Karpas-422 (cell line): ENCODE measurements at places on chromosomes 2 and 18. TPM values are rescaled to one million over a fixed set of nuclear protein-coding genes. Genes with fewer than 3 reads are reported as not detected.

GRCh38 chr2:175180701-175181103 lies 808 bp downstream of the ATP5MC3 start:
- H3K4me1 ChIP-seq: peaks cover 27% of the 10 kb centered on the region
- H3K27me3 ChIP-seq: no peaks in the 10 kb centered on the region
- peak; percentile 81 for DNase-seq
- peak overlapping the region; percentile 80 for H3K27ac ChIP-seq
- peak overlapping the region; percentile 96 for H3K4me3 ChIP-seq

C2orf66 gene
- not detected in 2 replicates for total RNA-seq

DNA sequence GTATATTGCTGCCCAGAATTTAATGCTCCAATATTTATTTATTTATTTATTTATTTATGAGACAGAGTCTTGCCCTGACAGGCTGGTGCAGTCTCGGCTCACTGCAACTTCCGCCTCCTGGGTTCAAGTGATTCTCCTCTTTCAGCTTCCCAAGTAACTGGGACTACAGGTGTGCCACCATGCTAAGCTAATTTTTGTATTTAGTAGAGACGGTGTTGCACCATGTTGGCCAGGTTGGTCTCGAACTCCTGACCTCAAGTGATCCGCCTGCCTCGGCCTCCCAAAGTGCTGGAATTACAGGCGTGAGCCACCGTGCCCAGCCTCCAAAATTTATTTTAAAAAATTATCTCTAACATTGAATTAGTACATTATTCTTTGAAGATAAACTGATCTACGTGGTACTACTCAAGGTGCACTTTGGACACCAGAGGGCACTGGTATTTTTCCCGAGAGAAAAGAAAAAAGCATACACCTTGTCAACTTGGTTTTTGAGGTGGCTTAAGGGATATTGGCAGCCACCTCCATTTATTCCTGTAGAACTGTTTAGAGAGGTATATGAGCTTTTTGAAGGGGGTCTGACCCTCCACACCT lies 1.4 kb upstream of the IDH1 start:
- peaks cover 27% of the 10 kb centered on the region for H3K4me1 ChIP-seq
- no peak overlapping the region for H3K27ac ChIP-seq
- no peak for DNase-seq
- H3K27me3 ChIP-seq: no peaks in the 10 kb centered on the region
- no peak overlapping the region for H3K4me3 ChIP-seq
- peaks cover 17% of the 10 kb centered on the region for H3K36me3 ChIP-seq

DNA sequence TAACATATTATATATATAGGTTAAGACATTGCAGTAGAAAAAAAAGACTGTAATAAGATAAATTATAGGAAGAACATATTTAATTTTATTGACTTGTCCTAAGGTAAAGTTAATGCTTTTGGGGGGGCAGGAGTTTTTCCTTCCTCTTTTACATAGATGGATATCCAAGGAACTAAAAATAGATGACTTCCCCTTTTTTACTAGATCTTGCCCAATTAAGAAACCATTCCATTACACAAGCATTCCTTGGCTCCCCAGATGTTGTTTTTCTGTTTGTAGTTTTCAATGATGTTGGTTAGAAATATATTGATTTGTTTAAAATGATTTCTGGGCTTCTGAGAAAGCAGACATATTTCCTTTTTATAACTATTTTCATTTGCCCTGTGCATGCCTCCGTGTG lies 22.4 kb upstream of the PMAIP1 start:
- H3K27me3 ChIP-seq: no peaks in the 10 kb centered on the region
- no peak overlapping the region for H3K27ac ChIP-seq
- no peak overlapping the region for H3K4me3 ChIP-seq

CYS1 gene
- total RNA-seq: 0.54 TPM in 1 of 2 replicates, not detected in the other

SOX11 gene
- not detected in 2 replicates for total RNA-seq

DNA sequence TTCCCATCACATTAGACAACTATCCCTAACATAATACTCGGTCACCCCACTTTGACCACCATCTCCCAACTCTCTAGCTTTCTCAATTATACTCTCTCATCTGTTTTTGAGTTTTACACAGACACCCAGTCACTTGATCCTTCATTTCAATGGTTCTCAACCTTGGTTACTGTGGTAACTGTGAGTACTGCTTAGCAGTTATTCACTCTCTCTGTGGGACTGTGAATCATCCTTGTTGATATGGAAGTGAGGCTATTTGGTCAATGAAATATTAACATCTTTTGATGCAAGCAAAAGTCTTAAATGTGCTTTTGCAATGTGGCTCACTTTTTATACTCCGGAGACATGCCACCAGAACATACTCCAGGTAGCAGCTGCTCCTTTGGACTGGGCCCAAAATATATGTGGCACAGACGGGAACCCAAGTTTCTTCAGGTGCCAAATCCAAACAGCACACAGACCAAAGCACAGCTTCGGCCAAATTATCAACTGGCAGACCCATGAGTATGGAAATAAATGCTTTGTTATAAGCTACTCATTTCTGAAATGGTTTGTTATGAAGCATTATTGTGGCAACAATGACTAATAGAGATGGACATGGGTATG lies 75.0 kb upstream of the SLC25A52 start:
- no peak for DNase-seq
- peaks cover 46% of the 10 kb centered on the region for H3K36me3 ChIP-seq
- H3K4me1 ChIP-seq: peaks cover 3% of the 10 kb centered on the region; the same call in 1 of the 2 replicates
- no peaks in the 10 kb centered on the region for H3K27me3 ChIP-seq
- H3K4me3 ChIP-seq: no peak overlapping the region

GRCh38 chr2:37350034-37350433 lies 5.6 kb downstream of the QPCT start:
- no peak overlapping the region for H3K4me3 ChIP-seq
- no peaks in the 10 kb centered on the region for H3K27me3 ChIP-seq
- H3K27ac ChIP-seq: no peak overlapping the region
- H3K4me1 ChIP-seq: peaks cover 16% of the 10 kb centered on the region
- H3K36me3 ChIP-seq: no peaks in the 10 kb centered on the region

ANKRD30B gene
- total RNA-seq: not detected in 2 replicates

DNA sequence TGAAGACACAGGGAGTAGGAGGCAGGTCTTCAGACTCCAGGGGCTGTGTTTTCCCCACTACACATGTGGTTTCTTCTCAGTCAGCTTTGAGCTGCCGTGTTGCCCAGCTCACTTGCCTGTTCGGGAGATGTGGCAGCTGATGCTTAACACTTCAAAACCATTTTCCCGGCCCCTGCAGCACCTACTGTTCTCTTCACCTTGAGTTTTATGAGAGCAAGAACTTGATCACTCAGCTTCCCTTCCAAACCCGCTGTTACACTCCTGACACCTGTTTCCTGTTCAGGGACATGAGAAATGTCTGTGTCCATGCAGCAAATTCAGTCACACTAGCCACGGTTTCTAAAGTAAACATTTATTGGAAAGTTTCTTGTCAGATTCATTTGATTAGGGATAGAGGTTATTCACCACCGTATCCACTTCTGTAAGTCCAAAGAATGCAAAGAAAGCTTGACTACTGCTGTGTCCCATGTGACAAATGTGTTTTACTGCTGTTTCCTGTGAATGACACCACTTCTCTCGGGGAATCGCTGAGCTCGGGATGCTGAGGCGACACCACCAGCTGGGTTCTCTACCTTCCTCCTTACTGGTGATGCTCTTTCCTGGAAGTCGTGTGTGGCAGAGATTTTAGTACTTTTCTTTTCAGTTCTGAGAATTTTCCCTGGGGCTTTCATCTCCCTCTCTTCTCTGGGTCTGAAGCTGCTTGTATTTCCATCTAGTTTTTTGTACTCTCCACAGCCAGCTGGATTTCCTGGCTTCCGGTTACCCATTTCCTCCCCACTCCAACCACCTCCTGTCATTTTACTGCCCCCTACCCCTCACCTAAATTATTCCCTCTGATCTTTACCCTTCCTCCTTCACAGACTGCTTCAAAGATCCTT lies 91.7 kb downstream of the KLF7 start:
- H3K4me1 ChIP-seq: peaks cover 49% of the 10 kb centered on the region
- peak overlapping the region; percentile 30; the same call in 1 of the 2 replicates for H3K4me3 ChIP-seq
- no peaks in the 10 kb centered on the region for H3K27me3 ChIP-seq
- peak overlapping the region; percentile 45 for H3K27ac ChIP-seq

GRCh38 chr2:39642051-39642718 lies 23.5 kb upstream of the TMEM178A start:
- no peak for DNase-seq
- H3K36me3 ChIP-seq: no peaks in the 10 kb centered on the region
- H3K27ac ChIP-seq: no peak overlapping the region
- no peaks in the 10 kb centered on the region for H3K27me3 ChIP-seq
- no peaks in the 10 kb centered on the region for H3K4me1 ChIP-seq

DNA sequence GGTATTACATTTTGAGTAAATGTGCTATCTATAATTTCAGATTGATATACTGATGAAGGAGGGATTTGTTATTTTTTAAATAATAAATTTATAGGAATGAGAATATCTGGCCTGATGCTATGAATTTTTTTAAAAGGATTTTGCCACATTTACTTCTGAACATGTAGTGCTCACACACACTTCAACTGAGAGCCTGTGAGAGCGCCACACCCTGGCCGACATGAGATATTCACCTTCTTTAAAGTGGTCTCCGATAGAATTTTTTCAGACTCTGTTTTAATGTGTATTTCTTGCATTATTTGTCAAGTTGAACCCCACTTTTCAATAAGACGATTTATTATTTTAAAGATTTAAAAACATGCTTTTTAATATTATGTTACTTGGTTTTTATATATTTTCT lies 813.3 kb downstream of the DCC start:
- no peaks in the 10 kb centered on the region for H3K36me3 ChIP-seq
- H3K27ac ChIP-seq: no peak overlapping the region
- H3K27me3 ChIP-seq: no peaks in the 10 kb centered on the region

- no peak for DNase-seq
- no peaks in the 10 kb centered on the region for H3K27me3 ChIP-seq
- no peaks in the 10 kb centered on the region for H3K36me3 ChIP-seq
Measured at GRCh38 chr2:140988597-140988996, 1142.2 kb downstream of the LRP1B start.

DNA sequence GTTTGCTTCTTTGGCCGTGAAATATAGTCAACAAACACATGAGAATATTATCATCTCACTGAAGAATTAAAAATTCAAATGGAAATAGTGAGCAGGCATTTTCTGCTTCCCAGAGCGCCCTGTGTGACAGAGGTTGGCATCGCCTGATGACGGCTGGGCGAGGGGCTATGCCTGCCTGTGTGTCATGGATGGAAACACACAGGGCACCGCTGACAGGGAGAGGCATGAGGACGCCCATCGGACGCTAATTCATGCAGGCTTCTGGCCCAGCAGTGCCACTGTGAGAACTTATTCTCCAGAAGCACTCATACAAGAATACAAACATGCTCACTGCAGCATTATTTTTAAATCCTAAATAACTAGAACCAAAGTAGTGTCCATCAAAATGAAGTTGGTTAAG lies 61.4 kb upstream of the OTOS start:
- no peaks in the 10 kb centered on the region; the same call in 1 of the 2 replicates for H3K27me3 ChIP-seq
- no peak overlapping the region for H3K27ac ChIP-seq
- H3K36me3 ChIP-seq: no peaks in the 10 kb centered on the region
- no peaks in the 10 kb centered on the region for H3K4me1 ChIP-seq
- H3K4me3 ChIP-seq: no peak overlapping the region

DNA sequence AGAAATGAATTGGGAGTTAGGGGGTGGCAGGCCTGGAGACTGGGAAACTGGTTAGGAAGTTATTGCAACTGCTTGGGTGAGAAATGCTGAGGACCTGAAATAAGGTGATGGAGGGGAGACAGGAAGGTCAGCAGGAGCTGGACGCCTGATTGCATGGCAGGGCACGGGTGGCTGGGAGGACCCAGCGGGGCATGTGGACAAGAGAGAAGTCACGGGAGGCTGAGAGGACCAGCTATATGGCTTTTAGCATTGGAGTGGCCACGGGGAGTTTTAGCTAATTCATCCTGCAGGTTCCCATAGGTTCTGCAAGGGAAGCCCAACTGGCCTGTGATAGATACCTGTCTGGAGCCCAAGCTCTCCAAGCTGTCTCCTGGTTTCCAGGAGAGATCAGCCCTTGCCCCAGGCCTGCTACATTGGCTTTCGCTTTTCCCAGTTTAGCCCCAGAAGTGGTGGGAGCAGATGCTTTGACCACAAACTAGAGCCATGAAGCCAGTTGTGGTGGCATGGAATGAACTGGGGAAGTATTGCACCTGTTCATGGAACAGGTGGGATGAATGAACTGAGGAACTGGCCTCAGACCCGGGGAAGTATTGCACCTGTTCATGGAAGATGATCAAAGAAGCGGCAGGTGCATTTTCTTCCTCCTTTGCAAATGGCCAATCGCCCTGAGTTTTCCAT lies 93.6 kb upstream of the TAF1B start:
- H3K27me3 ChIP-seq: no peaks in the 10 kb centered on the region
- H3K36me3 ChIP-seq: no peaks in the 10 kb centered on the region
- H3K27ac ChIP-seq: no peak overlapping the region
- H3K4me3 ChIP-seq: no peak overlapping the region
- H3K4me1 ChIP-seq: 0 out of 2 replicates have a peak, but pooled peaks cover 7% of the 10 kb centered on the region

DNA sequence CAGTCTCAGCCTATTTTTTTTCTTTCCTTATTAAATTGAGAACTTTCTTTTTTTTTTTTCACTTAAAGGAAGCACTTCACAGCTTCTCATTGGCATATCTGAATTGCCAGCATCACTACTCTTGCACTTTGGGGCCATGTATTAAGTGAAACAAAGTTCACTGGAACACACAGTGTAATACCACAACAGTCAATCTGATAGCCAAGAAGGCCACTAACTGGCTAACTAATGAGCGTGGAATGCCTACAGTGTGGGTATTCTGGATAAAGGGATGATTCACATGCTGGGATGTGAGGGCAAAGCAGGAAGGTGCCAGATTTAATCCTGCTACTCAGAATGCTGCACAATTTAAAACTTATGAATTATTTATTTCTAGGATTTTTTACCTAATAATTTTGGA lies 11.7 kb upstream of the C18orf63 start:
- no peaks in the 10 kb centered on the region; the same call in 1 of the 2 replicates for H3K27me3 ChIP-seq
- H3K4me1 ChIP-seq: no peaks in the 10 kb centered on the region

CDH2 gene
- not detected in 2 replicates for total RNA-seq

ASPRV1 gene
- total RNA-seq: 0.71 and 1.3 TPM in 2 replicates

- no peak overlapping the region for H3K4me3 ChIP-seq
- H3K4me1 ChIP-seq: no peaks in the 10 kb centered on the region
- no peaks in the 10 kb centered on the region for H3K27me3 ChIP-seq
- no peak for DNase-seq
Measured at GRCh38 chr2:138333677-138334076, 167.9 kb upstream of the SPOPL start.

FBXO41 gene
- total RNA-seq: 44.9 and 55.6 TPM in 2 replicates

- no peaks in the 10 kb centered on the region for H3K4me1 ChIP-seq
- H3K36me3 ChIP-seq: no peaks in the 10 kb centered on the region
- no peaks in the 10 kb centered on the region for H3K27me3 ChIP-seq
- DNase-seq: peak; percentile 64
Measured at GRCh38 chr2:58594175-58594574, 353.1 kb upstream of the FANCL start.

DNA sequence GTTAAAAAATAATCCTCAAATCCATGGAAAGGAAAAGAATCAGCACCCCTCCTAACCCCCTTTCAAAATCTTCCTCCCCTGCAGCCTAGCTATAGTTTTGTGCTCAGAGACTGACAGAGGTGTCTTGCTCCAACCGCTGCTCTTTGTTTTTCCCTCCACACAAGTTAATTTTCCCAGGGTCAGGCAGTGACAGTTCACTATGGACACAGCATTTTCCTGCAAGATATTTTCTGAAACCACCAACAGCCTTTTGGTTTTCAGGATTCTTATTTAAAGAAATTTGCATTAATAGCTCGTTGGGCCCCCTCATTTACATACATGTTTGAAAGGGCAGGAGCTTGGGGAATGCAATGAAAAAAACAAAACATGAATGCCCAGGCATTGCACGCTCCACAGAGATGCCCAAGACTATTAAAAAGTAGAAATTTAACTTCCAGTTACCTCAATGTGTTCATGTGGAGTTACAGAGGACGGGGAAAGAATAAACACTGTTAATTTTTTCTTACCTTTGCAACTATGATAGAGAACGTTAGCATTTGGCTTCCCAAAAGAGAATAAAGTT lies 71.4 kb upstream of the CXCR4 start:
- no peaks in the 10 kb centered on the region for H3K36me3 ChIP-seq
- H3K4me3 ChIP-seq: no peak overlapping the region
- peaks cover 7% of the 10 kb centered on the region for H3K4me1 ChIP-seq
- H3K27me3 ChIP-seq: no peaks in the 10 kb centered on the region
- H3K27ac ChIP-seq: no peak overlapping the region

TRIB2 gene
- 188 and 234 TPM in 2 replicates for total RNA-seq

GALR1 gene
- total RNA-seq: not detected in 2 replicates
